CD4-positive, alpha-beta T cell (primary cell): ENCODE measurements at places on chromosomes 12 and 14. TPM values are rescaled to one million over a fixed set of nuclear protein-coding genes. Genes with fewer than 3 reads are reported as not detected.

GRCh38 chr12:72295744-72296143 is 23.6 kb downstream of the TRHDE start:
- no peaks in the 10 kb centered on the region for H3K4me1 ChIP-seq
- no peak overlapping the region for H3K4me3 ChIP-seq
- H3K36me3 ChIP-seq: no peaks in the 10 kb centered on the region

DNA sequence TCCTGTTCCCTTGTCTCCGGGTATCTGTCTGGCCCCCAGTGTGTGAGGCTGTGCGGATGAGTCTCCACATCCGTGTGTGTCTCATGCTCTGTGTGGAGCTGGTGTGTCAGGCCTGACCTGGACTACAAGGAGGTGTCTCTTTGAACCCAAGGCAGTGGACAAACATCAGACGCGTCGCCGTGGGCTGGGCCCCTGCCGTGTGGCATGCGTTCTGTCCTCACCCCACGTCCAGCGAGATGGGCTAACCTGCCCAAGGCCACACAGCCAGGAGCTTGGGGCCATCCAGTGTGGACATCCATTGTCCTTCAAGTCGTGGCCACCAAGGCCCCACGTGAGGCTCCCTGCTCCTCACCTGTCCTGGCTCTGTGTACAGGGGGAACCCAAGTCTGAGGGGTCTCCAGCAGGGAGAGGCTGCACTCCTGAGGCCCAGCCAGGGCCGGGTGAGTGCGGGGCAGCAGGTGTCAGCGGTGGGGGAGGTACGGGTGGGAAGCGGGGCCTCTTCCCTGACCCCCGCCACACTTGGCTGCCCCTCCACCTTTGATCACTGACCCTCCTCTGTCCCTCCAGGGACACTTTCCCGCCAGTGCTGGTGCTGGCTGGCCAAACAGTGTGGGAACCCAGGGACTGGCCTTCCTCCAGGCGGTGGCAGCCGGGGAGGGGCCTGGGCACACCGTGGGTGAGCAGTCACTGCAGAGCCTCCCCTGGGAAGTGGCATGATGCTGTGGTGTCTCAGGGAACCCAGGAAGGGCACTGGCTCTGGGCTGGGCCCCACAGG is 48.5 kb downstream of the CYP46A1 start:
- H3K27ac ChIP-seq: no peak overlapping the region
- no peaks in the 10 kb centered on the region for H3K36me3 ChIP-seq
- H3K4me3 ChIP-seq: no peak overlapping the region
- no peak for DNase-seq

The EML1 gene
- not detected for total RNA-seq

The GABARAPL1 gene
- total RNA-seq: 267 TPM

The SDSL gene
- total RNA-seq: 0.50 TPM

The GATC gene
- 18.6 TPM for total RNA-seq

- H3K4me1 ChIP-seq: peaks cover 7% of the 10 kb centered on the region
- H3K27me3 ChIP-seq: no peaks in the 10 kb centered on the region
- DNase-seq: no peak
- H3K27ac ChIP-seq: no peak overlapping the region
These were observed 169.5 kb downstream of the CHST11 start for GRCh38 chr12:104626069-104626837.

The FAM186B gene
- total RNA-seq: 0.64 TPM

The AGAP2 gene
- total RNA-seq: 21.0 TPM

- H3K4me1 ChIP-seq: no peaks in the 10 kb centered on the region
- H3K27me3 ChIP-seq: no peaks in the 10 kb centered on the region
- no peak overlapping the region for H3K27ac ChIP-seq
- no peak for DNase-seq
These were observed 53.9 kb downstream of the VEZT start for GRCh38 chr12:95271465-95271864.

The KLRD1 gene
- 0.87 TPM for total RNA-seq

GRCh38 chr12:29041621-29042020 is 107.5 kb upstream of the FAR2 start:
- no peak for DNase-seq
- H3K36me3 ChIP-seq: no peaks in the 10 kb centered on the region
- H3K4me1 ChIP-seq: no peaks in the 10 kb centered on the region
- no peaks in the 10 kb centered on the region for H3K27me3 ChIP-seq
- no peak overlapping the region for H3K27ac ChIP-seq
- no peak overlapping the region for H3K4me3 ChIP-seq

- H3K4me3 ChIP-seq: peak within 1 kb of the TSS; percentile 90
- H3K27me3 ChIP-seq: no peaks in the 10 kb centered on the region
- H3K27ac ChIP-seq: peak within 1 kb of the TSS; percentile 99
- H3K4me1 ChIP-seq: peaks cover 73% of the 10 kb centered on the region
- DNase-seq: peak; percentile 67
These were observed at the start of gene ARHGAP9 for GRCh38 chr12:57479376-57480115. Gene ARHGAP9, minus strand, starts transcription at chr12:57479866. Its CDS starts 460 bp downstream, at chr12:57479406.

GRCh38 chr12:132925597-132926414 is 30.3 kb downstream of the ZNF605 start:
- no peaks in the 10 kb centered on the region for H3K36me3 ChIP-seq
- no peaks in the 10 kb centered on the region for H3K27me3 ChIP-seq
- no peak for DNase-seq
- no peak overlapping the region for H3K4me3 ChIP-seq

GRCh38 chr14:26286913-26287205 is 311.0 kb downstream of the NOVA1 start:
- H3K4me3 ChIP-seq: no peak overlapping the region
- H3K27me3 ChIP-seq: no peaks in the 10 kb centered on the region
- H3K4me1 ChIP-seq: no peaks in the 10 kb centered on the region

GRCh38 chr12:65121049-65121955 is at the start of gene WIF1:
Gene WIF1, minus strand, starts transcription at chr12:65121305. Its CDS starts 114 bp downstream, at chr12:65121191.
- no peaks in the 10 kb centered on the region for H3K36me3 ChIP-seq
- peaks cover 26% of the 10 kb centered on the region for H3K27me3 ChIP-seq
- H3K4me1 ChIP-seq: peaks cover 12% of the 10 kb centered on the region
- H3K4me3 ChIP-seq: peak within 1 kb of the TSS; percentile 11
- no peak for DNase-seq
